Tracheal epithelial cell (primary cell): ENCODE measurements at places on chromosomes 12 and 14. TPM values are rescaled to one million over a fixed set of nuclear protein-coding genes. Genes with fewer than 3 reads are reported as not detected.

Gene SYCP3
- total RNA-seq = 0.24 TPM in 1 of 2 replicates, not detected in the other

Gene FOXG1
- total RNA-seq = not detected in 2 replicates

Gene LRTM2
- total RNA-seq = not detected in 2 replicates

Gene A2M
- total RNA-seq = 0.72 TPM in 1 of 2 replicates, not detected in the other

Gene SRRM4
- not detected in 2 replicates for total RNA-seq

Gene RPL10L
- total RNA-seq = not detected in 2 replicates

Gene CLEC7A
- total RNA-seq = 0.48 TPM in 1 of 2 replicates, not detected in the other

Gene OR6J1
- total RNA-seq = not detected in 2 replicates

Gene RNF31
- 23.9 and 49.0 TPM in 2 replicates for total RNA-seq

Gene ARHGDIB
- total RNA-seq = 0.85 and 3.6 TPM in 2 replicates

Gene CDCA3
- total RNA-seq = under 0.01 and 2.4 TPM in 2 replicates

Gene BAZ1A
- 51.6 and 66.5 TPM in 2 replicates for total RNA-seq

Gene PTHLH
- 84.0 and 193 TPM in 2 replicates for total RNA-seq

Gene ITGB7
- 3.4 and 9.4 TPM in 2 replicates for total RNA-seq

Gene CCDC177
- total RNA-seq = not detected in 2 replicates

Gene TGFB3
- total RNA-seq = 0.48 and 1.1 TPM in 2 replicates

Gene WIF1
- not detected in 2 replicates for total RNA-seq

Gene SYT1
- 0.43 and 0.96 TPM in 2 replicates for total RNA-seq

Gene C12orf54
- 3.4 TPM in 1 of 2 replicates, not detected in the other for total RNA-seq

Gene KRT6C
- 22.0 and 155 TPM in 2 replicates for total RNA-seq

Gene RBM25
- 16.8 and 16.9 TPM in 2 replicates for total RNA-seq

Gene SH2B3
- total RNA-seq = 7.9 and 11.1 TPM in 2 replicates

Gene CEBPE
- not detected in 2 replicates for total RNA-seq

Gene INSM2
- not detected in 2 replicates for total RNA-seq

Gene OR4E2
- not detected in 2 replicates for total RNA-seq
